NCI-H345 (cell line): ENCODE measurements at places on chromosomes 7 and 10.

GRCh38 chr10:121709675-121710073 lies 111.4 kb upstream of the FGFR2 start:
- no peak for DNase-seq

- DNase-seq, result no peak
Measured at GRCh38 chr7:89232-90019, 102.9 kb upstream of the FAM20C start.

DNA sequence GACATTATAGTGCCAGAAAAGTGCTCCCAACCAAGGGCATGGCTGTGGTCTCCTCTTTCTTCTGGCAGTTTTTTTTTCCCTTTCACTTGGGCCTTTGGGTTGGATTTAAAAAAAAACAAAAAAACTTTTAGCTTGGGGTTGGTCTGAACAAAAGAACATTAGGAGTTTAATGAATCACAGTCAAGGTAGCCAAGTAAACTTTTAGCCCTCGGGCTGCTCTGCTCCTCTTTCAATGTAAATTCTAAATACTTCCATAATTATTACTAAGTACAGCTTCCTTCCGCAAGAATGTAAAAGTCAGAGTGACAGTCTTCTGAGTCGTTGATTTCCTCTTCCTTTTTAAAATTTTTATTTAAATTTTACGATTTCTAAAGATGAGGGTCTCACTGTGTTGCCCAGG lies 79.2 kb downstream of the NRF1 start:
- DNase-seq, result no peak

GRCh38 chr7:96903906-96904305 lies 101.4 kb upstream of the DLX6 start:
- DNase-seq, result no peak

DNA sequence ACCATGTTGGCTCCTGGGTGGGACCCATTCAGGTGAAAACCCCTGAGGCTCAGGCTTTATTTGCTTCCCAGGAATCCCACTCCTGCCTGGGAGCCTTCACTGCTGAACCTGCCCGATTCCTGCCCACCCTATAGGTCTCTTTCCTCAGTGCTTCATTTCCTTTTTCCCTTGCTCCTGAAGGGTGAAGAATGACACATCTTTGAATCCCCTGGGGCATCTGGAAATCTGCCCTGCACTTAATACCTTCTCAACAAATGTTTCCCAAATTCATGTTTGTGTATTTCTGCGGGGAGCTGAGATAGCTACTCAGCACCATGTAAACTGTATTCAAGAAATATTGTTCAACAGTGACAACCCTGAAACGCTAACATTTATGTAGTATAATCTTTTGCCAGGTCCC lies 10.3 kb upstream of the PCBD1 start:
- no peak for DNase-seq
